ENCODE measurements at places on chromosomes 11 and 22. TPM values are rescaled to one million over a fixed set of nuclear protein-coding genes. Genes with fewer than 3 reads are reported as not detected.

DNA sequence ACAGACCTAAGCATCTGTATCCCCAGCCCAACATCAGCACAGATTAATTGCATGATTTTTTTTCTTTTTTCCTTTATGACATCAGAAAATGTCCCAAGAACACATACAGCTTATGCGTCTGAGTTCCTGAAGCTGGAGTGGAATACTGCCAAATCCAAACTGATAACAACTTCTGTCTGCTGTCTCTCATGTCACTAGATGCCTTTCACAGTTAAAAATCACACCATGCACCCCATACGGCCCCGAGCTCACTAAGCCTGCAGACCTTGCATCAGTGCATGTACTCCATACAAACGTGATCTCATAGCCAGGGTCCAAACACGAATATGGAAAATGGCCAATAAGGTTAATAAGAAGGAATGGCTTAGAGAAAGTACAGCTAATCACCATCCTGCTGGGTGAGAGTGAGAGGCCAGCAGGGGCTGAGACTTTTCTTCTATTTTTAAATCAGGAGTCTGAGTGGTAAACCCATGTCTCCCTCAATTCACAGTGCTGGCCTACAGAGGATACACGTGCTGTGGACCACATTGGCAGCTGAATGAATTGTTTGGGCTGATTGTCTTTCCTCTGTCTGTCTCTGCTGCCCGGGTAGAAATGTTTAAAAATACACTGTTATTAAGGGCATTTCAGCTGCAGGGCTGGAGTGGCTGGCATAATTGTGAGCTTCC lies 350.6 kb upstream of the RAG2 start:
- H3K4me3 ChIP-seq = no peak overlapping the region
- H3K27me3 ChIP-seq = no peaks in the 10 kb centered on the region
- DNase-seq = no peak
- H3K36me3 ChIP-seq = no peaks in the 10 kb centered on the region
- H3K4me1 ChIP-seq = peaks cover 1% of the 10 kb centered on the region

GRCh38 chr11:76149713-76150112 lies 56.6 kb downstream of the WNT11 start:
- no peak overlapping the region for H3K4me3 ChIP-seq
- no peak for DNase-seq
- H3K36me3 ChIP-seq = no peaks in the 10 kb centered on the region
- peaks cover 9% of the 10 kb centered on the region for H3K4me1 ChIP-seq

- peaks cover 12% of the 10 kb centered on the region for H3K4me1 ChIP-seq
- H3K27ac ChIP-seq = no peak overlapping the region
- no peaks in the 10 kb centered on the region for H3K36me3 ChIP-seq
- H3K4me3 ChIP-seq = no peak overlapping the region
- no peak for DNase-seq
- H3K27me3 ChIP-seq = no peaks in the 10 kb centered on the region
These were observed 229.1 kb upstream of the CARD18 start for GRCh38 chr11:105368711-105369110.

- peak; percentile 27 for DNase-seq
- peak within 1 kb of the TSS; percentile 96 for H3K27ac ChIP-seq
- peak within 1 kb of the TSS; percentile 92 for H3K4me3 ChIP-seq
- H3K36me3 ChIP-seq = peaks cover 11% of the 10 kb centered on the region
- no peaks in the 10 kb centered on the region for H3K27me3 ChIP-seq
These were observed at the start of gene DLG2 for GRCh38 chr11:85627332-85627997. TSS of gene DLG2 (minus strand) at chr11:85627344.

The TEX54 gene
- not detected for total RNA-seq

The SERPING1 gene
- 1.1 TPM for total RNA-seq

The TMEM121B gene
- total RNA-seq = 0.07 TPM

The FIBIN gene
- total RNA-seq = 12.5 TPM

GRCh38 chr22:38228873-38229740 lies 27.3 kb downstream of the MAFF start:
- DNase-seq = peak; percentile 95
- H3K4me3 ChIP-seq = peak overlapping the region; percentile 46
- H3K4me1 ChIP-seq = peaks cover 24% of the 10 kb centered on the region
